CD4-positive, alpha-beta memory T cell (primary cell): ENCODE measurements at places on chromosomes 4 and X.
A peak's percentile ranks its signal among the peaks of the same experiment; 100 is the strongest.

DNA sequence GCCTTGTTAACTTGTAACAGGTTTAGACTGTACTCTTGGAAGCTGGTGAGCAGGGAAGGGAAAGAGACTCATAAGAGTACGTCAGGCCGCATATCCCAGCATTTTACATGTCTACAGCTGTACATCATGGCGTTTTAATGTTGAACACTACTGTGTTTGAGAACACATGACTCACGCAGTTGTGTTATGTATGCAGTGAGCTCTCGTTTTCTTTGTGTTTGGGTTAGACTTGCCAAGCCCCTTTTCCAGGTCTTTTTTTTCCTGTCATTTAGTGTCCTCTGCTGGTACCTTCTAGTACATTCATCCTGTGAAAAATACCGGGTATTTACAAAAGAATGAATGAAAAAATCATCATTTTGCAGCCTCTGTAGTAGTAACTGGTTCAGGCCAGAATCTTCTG lies 35.3 kb downstream of the SMS start:
- H3K27ac ChIP-seq = no peak overlapping the region
- peaks cover 23% of the 10 kb centered on the region for H3K4me1 ChIP-seq
- DNase-seq = no peak
- no peaks in the 10 kb centered on the region for H3K27me3 ChIP-seq

- no peaks in the 10 kb centered on the region for H3K36me3 ChIP-seq
- no peaks in the 10 kb centered on the region for H3K4me1 ChIP-seq
- H3K4me3 ChIP-seq = no peak overlapping the region
- no peak for DNase-seq
- H3K27me3 ChIP-seq = no peaks in the 10 kb centered on the region
Measured at GRCh38 chr4:181272422-181272821, 970.8 kb upstream of the TENM3 start.

GRCh38 chrX:109312757-109313156 lies 169.1 kb downstream of the GUCY2F start:
- no peaks in the 10 kb centered on the region for H3K4me1 ChIP-seq
- H3K27me3 ChIP-seq = no peaks in the 10 kb centered on the region
- no peak for DNase-seq
- no peak overlapping the region for H3K4me3 ChIP-seq

GRCh38 chr4:110748071-110748470 lies 125.2 kb upstream of the PITX2 start:
- no peaks in the 10 kb centered on the region for H3K27me3 ChIP-seq
- no peak overlapping the region for H3K27ac ChIP-seq
- no peaks in the 10 kb centered on the region for H3K4me1 ChIP-seq

DNA sequence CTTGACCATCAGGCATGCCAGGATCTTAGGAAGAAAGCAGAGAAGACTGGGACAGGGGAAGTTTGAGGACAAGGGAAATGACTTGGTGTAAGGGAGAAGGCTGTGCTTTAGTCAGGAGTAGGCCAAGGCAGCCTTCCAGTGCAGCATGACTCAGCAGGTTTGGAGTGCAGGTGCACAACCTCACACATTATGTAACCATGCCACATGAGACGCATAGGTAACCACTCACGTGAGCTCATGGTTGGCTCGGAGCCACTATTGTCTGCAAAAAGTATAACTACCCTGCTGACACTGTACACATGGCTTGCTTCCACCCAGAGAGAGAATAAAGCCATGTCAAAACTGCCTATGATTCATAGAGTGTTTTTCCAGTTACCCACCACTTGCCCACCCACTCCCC lies 715.9 kb downstream of the SMARCA1 start:
- no peak for DNase-seq
- no peaks in the 10 kb centered on the region for H3K27me3 ChIP-seq
- no peak overlapping the region for H3K4me3 ChIP-seq
- H3K4me1 ChIP-seq = no peaks in the 10 kb centered on the region
- no peak overlapping the region for H3K27ac ChIP-seq

GRCh38 chrX:20181598-20182329 lies 40.1 kb upstream of the EIF1AX start:
- H3K27me3 ChIP-seq = no peaks in the 10 kb centered on the region
- H3K27ac ChIP-seq = no peak overlapping the region
- no peak for DNase-seq
- H3K4me1 ChIP-seq = peaks cover 13% of the 10 kb centered on the region

GRCh38 chr4:187191676-187192075 lies 468.0 kb upstream of the FAT1 start:
- no peak for DNase-seq
- H3K4me3 ChIP-seq = no peak overlapping the region
- no peaks in the 10 kb centered on the region for H3K4me1 ChIP-seq
- no peaks in the 10 kb centered on the region for H3K36me3 ChIP-seq
- H3K27me3 ChIP-seq = no peaks in the 10 kb centered on the region
- no peak overlapping the region for H3K27ac ChIP-seq

DNA sequence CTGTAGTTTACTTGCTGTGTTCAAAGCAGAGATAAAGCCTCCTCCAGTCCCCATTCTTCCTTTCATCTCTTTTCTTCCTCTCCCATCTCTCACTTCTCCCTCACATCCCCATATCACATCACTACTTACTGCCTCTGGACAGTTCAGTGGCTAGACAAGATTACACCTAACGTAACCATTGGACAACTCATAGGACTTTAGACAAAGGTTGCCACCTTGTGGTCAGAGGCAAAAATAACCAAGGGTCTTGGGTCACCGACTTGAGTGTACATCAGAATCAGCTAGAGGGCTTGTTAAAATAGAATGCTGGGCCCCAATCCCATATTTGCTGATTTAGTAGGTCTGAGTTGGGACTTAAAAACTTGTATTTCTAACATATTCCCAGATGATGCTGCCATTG lies 109.3 kb upstream of the DGKK start:
- no peak overlapping the region for H3K27ac ChIP-seq
- peak; percentile 20 for DNase-seq
- no peaks in the 10 kb centered on the region for H3K4me1 ChIP-seq
- H3K27me3 ChIP-seq = no peaks in the 10 kb centered on the region
- H3K36me3 ChIP-seq = no peaks in the 10 kb centered on the region

DNA sequence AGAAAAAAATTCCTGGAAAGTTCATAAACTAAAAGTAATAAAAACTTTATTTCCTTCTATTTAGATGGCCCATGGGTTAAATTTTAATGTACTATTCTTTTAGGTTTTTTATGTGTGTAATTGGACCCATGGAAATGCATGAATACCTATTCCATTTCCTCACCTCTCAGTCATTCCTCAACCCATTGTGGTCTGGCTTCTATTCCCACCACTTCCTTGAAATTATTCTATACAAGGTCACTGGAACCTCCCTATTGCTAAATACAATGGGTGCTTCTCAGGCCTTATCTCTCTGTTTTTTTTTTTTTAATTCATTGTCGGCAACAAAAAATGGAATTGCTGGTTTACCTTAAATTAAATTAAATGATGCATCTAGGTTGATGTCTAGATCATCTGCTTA lies 17.2 kb downstream of the SLC39A8 start:
- no peaks in the 10 kb centered on the region for H3K27me3 ChIP-seq
- H3K27ac ChIP-seq = no peak overlapping the region
- no peak overlapping the region for H3K4me3 ChIP-seq
- peaks cover 4% of the 10 kb centered on the region for H3K4me1 ChIP-seq

DNA sequence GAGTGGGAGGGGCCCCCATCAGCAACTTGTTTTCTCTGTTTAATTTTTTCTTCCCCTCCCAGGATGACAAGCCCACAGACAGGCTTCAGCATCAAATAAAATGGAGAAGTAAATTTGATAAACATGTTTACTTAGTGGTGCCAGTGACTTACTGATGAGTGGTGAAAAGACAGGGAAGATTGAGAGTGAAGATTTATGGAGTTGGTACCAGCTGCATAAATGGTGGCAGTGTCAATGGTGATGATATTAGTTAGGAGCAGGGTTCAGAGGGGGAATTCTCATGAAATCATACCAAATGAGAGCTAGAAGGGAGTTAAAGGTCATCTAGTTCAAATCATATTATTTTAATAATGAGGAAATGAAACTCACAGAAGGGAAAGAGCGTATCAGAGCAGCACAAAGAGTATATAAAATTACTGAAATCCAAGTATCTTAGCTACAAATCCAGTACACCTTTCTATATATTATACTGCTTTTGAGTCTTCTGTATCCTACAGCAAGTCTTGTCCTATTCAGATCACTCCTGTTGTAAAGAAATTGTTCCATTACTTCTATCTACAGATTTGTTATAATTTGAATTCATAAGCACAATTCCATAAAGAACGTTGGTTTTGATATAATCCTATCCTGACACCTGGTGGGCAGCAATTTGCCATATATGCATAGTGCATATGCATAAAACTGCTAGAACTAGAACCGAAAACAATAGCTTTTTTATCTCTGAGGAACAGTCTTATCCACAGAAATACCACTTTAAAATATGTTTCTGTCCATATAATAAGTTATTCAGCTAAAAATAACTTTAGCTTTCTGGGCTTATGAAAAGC lies 5.0 kb downstream of the P2RY10 start:
- H3K27me3 ChIP-seq = no peaks in the 10 kb centered on the region
- H3K4me1 ChIP-seq = peaks cover 60% of the 10 kb centered on the region
- H3K36me3 ChIP-seq = no peaks in the 10 kb centered on the region

- H3K4me1 ChIP-seq = peaks cover 74% of the 10 kb centered on the region
- no peaks in the 10 kb centered on the region for H3K36me3 ChIP-seq
- no peak overlapping the region for H3K4me3 ChIP-seq
- no peaks in the 10 kb centered on the region for H3K27me3 ChIP-seq
Measured at GRCh38 chr4:148059617-148060180, 327.8 kb downstream of the ARHGAP10 start.

GRCh38 chrX:20056704-20057103 lies 60.0 kb downstream of the MAP7D2 start:
- H3K36me3 ChIP-seq = no peaks in the 10 kb centered on the region
- H3K27ac ChIP-seq = no peak overlapping the region
- no peaks in the 10 kb centered on the region for H3K27me3 ChIP-seq
- DNase-seq = no peak

DNA sequence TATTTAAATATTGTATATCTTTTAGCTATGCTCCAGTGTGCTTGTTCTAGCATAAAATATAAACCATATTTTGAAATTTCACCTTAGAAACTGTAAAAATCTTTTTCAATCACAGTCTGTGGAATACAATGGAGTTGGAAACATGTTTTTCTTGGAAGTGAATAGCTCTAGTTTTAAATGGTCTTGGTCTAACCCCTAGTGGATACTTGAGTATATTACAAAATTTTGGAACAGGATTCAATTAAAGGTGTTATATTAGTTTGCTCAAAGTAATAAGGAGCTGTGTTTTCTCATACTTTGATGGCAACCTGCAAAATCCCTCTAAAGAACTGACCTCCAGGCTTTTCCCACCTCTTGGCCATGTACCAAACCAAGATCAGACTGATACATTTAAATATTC lies 48.2 kb downstream of the STK26 start:
- no peaks in the 10 kb centered on the region for H3K4me1 ChIP-seq
- no peaks in the 10 kb centered on the region for H3K27me3 ChIP-seq
- H3K27ac ChIP-seq = no peak overlapping the region
- DNase-seq = no peak
- peaks cover 6% of the 10 kb centered on the region for H3K36me3 ChIP-seq
- no peak overlapping the region for H3K4me3 ChIP-seq

DNA sequence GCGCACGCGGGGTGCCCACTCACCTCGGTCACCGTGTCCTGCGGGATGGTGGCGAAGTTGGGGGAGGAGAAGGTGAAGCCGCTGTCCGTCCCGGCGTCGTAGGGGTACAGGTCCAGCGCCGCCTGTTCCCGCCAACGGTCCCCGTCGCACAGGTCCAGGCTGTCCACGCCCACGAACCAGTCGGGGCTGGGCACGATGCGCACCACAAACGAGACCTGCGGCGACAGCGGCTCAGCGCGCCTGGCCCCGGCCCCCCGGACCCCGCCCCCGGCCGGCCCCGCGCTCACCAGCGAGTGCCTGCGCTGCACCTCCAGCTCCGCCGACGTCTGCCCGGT lies 1.4 kb downstream of the SPON2 start:
- H3K4me3 ChIP-seq = no peak overlapping the region
- peaks cover 27% of the 10 kb centered on the region for H3K4me1 ChIP-seq
- DNase-seq = no peak
- peaks cover 16% of the 10 kb centered on the region for H3K27me3 ChIP-seq

GRCh38 chrX:106894978-106895452 lies 8.1 kb downstream of the RIPPLY1 start:
- no peak for DNase-seq
- H3K27me3 ChIP-seq = no peaks in the 10 kb centered on the region
- no peaks in the 10 kb centered on the region for H3K4me1 ChIP-seq
- H3K27ac ChIP-seq = no peak overlapping the region
- no peak overlapping the region for H3K4me3 ChIP-seq
- H3K36me3 ChIP-seq = no peaks in the 10 kb centered on the region

GRCh38 chr4:20192736-20193135 lies 59.0 kb upstream of the SLIT2 start:
- no peaks in the 10 kb centered on the region for H3K27me3 ChIP-seq
- no peak overlapping the region for H3K27ac ChIP-seq
- H3K4me1 ChIP-seq = no peaks in the 10 kb centered on the region

- H3K36me3 ChIP-seq = no peaks in the 10 kb centered on the region
- H3K27ac ChIP-seq = no peak overlapping the region
- no peaks in the 10 kb centered on the region for H3K27me3 ChIP-seq
- no peak for DNase-seq
- peaks cover 4% of the 10 kb centered on the region for H3K4me1 ChIP-seq
Measured at GRCh38 chr4:152479428-152480026, 56.4 kb downstream of the FBXW7 start.

DNA sequence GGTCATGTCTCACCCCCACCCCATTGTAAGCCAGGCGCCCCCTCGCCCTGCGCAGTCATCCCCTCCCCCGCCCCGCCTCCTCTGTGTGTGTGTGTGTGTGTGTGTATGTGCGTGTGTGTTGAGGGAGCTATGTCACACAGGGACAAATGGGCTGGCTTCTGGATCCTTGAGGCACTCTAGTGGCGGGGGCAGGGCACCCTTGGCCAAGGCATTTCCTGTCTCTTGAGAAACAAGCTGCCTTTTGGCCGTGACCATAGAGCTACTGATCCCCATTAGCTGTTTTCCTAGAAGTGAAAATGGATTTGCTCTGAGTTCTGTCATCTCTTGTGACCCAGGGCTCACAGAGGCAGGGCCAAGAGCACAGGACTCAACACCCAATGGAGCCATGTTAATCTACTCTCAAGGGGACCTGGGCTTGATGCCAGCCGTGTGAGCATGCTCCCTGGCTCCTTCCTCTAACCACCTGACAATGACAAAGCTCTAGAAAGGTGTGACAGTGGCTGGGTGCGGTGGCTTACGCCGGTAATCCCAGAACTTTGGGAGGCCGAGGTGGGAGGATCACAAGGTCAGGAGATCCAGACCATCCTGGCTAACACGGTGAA lies 162.5 kb upstream of the BCOR start:
- no peak for DNase-seq
- H3K4me3 ChIP-seq = no peak overlapping the region
- H3K27ac ChIP-seq = no peak overlapping the region
- H3K4me1 ChIP-seq = no peaks in the 10 kb centered on the region
- H3K27me3 ChIP-seq = no peaks in the 10 kb centered on the region

GRCh38 chr4:92447255-92447905 lies 143.6 kb downstream of the GRID2 start:
- DNase-seq = no peak
- H3K36me3 ChIP-seq = no peaks in the 10 kb centered on the region
- H3K27me3 ChIP-seq = no peaks in the 10 kb centered on the region
- H3K4me1 ChIP-seq = no peaks in the 10 kb centered on the region
- H3K4me3 ChIP-seq = no peak overlapping the region
- no peak overlapping the region for H3K27ac ChIP-seq
